ENCODE measurements at places on chromosomes 6 and 20.

- DNase-seq: no peak
- no peak overlapping the region for H3K4me3 ChIP-seq
- peaks cover 6% of the 10 kb centered on the region for H3K4me1 ChIP-seq
- peaks cover 2% of the 10 kb centered on the region for H3K27me3 ChIP-seq
- H3K27ac ChIP-seq: no peak overlapping the region
- no peaks in the 10 kb centered on the region for H3K36me3 ChIP-seq
Measured at GRCh38 chr6:104943781-104944180, 13.1 kb upstream of the LIN28B start.

DNA sequence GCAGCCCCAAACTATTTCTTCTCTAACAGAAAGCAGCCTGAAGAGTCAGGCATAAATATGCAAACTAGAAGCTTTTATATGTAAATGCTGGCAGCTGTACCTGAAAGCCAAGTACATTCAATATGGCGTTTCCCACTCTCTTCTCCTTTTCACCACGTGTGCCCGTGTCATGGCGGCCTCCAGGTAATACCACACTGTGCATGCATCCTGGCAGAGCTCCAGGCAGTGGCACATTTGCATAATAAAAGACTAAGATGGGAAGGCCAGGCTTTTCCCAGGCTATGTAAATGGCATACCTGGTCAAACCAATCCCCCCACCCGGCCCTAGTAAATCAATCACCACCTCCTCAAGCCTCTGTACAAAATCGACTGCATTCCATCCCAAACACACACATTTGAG is 120.6 kb downstream of the MMUT start:
- no peak overlapping the region for H3K4me3 ChIP-seq
- no peak for DNase-seq
- H3K27ac ChIP-seq: no peak overlapping the region
- H3K27me3 ChIP-seq: no peaks in the 10 kb centered on the region
- H3K36me3 ChIP-seq: no peaks in the 10 kb centered on the region

DNA sequence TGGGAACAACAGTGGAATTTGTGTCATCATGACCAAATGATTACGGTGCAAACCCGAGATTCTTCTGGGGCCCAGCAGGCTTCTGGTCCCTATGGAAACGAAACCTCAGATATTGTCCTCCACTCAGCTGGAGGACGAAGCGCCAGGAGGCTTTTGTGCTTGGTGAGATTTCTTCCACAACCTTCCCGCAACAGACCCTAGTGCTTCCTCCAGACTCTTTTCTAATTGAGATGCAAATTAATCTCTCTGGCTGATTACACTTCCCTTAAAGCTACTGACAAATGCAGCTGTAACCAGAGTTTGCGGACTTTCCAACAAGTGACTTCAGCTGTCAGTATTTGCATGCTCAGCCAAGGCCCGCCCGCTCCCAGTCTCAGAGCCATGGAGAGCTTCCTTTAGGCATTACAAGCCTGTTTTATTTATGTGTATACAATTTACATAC is 96.0 kb downstream of the INSM1 start:
- H3K27ac ChIP-seq: no peak overlapping the region
- H3K4me3 ChIP-seq: no peak overlapping the region
- H3K27me3 ChIP-seq: no peaks in the 10 kb centered on the region
- peaks cover 1% of the 10 kb centered on the region for H3K36me3 ChIP-seq

GRCh38 chr6:73252703-73253102 is 10.3 kb downstream of the KHDC1 start:
- peaks cover 3% of the 10 kb centered on the region for H3K27me3 ChIP-seq
- no peak for DNase-seq
- H3K4me1 ChIP-seq: no peaks in the 10 kb centered on the region
- no peak overlapping the region for H3K27ac ChIP-seq
- no peaks in the 10 kb centered on the region for H3K36me3 ChIP-seq

GRCh38 chr6:44286285-44286565 is 16.0 kb downstream of the TMEM151B start:
- H3K4me1 ChIP-seq: no peaks in the 10 kb centered on the region
- H3K27ac ChIP-seq: no peak overlapping the region

GRCh38 chr20:47703748-47704147 is 81.5 kb downstream of the SULF2 start:
- no peak for DNase-seq
- no peak overlapping the region for H3K4me3 ChIP-seq
- H3K27me3 ChIP-seq: no peaks in the 10 kb centered on the region

DNA sequence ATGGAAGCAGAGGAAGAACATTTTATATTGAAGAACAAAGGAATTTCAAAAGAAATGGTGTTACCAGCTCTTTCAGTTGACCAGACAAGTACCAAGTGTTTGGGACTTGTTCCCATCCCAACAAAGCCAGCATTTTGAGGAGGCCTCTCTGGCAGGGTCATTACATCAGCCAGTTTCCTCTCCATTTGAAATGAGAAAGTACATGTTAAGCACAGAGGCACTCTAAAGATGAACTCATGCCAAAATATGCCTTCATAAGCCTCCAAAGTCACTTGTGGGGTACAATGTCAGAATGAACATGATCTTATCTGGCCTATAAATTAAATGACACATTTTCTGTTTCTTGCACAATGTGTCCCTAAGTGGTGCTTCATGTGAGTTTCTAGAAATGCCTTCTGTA is 223.9 kb downstream of the PRL start:
- H3K27me3 ChIP-seq: no peaks in the 10 kb centered on the region
- H3K36me3 ChIP-seq: no peaks in the 10 kb centered on the region
- DNase-seq: no peak
- H3K27ac ChIP-seq: no peak overlapping the region
- no peaks in the 10 kb centered on the region for H3K4me1 ChIP-seq

All from T-cell (primary cell).